NCI-H1417 (cell line): ENCODE measurements at places on chromosomes 7 and 10.

DNA sequence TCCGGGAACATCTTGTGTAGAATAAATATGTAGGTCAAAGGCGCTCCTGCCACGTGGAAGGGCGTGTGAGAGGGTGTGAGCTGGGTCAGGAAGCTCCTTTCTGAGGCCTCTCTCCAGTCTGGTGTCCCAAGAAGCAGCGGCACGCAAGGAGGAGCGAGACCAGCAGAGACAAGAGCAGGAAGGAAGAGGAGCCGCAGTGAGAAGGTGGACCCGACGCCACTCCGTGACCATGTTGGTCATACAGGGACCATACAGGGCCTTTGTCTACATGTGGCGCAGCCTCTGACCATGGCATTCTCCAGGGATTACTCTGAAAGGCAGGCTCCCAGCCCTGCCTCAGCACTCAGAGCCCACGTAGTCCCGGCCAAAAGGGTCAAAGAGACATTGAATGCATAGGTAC, 26.2 kb upstream of the EN2 start:
- no peak for DNase-seq

GRCh38 chr7:135731131-135731530, 3.1 kb upstream of the SLC13A4 start:
- no peak for DNase-seq

GRCh38 chr10:59885430-59886134, 20.8 kb downstream of the CCDC6 start:
- DNase-seq = no peak

DNA sequence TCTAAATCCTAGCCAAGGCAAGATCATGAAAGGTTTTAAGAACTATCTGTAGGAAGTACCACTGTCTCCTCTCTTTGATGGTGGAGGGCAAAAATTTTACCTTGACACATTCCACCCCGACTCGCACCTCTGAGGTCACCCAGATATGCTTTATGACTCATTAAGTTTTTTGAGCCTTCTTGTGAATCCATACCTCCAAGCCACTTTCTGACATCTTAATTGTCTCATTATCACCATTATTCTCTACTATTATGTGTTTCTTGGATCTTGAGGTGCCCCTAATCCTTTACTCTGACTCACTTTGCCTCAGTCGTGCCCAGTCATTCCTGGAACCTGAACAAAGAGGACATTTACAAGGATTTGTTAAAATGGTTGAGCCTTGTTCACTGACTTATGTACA, 146.6 kb downstream of the RAPGEF5 start:
- DNase-seq = no peak

GRCh38 chr7:5172196-5172775, 17.7 kb upstream of the WIPI2 start:
- no peak for DNase-seq
